RWPE2 (cell line): ENCODE measurements at places on chromosomes 4 and X.

GRCh38 chr4:1255151-1255550 is 6.2 kb upstream of the CTBP1 start:
- DNase-seq: no peak

DNA sequence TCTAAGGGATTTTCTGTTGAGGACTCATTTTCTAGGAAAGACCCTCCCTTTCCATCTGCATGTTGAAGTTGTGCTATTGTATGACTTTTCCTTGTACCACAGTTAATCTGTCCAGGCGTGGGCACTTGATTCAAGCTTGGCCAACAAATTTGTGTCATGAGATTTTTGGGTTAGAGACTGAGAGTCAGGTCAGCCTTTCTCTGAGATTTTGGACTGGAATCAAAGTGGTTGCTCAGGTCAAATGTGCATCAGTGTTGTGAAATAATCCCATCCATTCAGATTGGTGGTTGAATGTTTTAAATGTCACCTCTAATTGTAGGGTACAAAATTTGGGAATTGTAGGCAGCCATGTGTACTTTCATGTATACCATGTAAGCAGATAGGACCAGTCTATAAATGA is 545.2 kb upstream of the IGFBP7 start:
- DNase-seq: no peak

GRCh38 chr4:56768316-56768715 is 53.2 kb downstream of the SPINK2 start:
- no peak for DNase-seq

GRCh38 chr4:110515676-110516075 is 39.7 kb downstream of the ENPEP start:
- no peak for DNase-seq

- DNase-seq: no peak
Measured at GRCh38 chr4:130393231-130393630, 1297.3 kb downstream of the C4orf33 start.

- DNase-seq: no peak
Measured at GRCh38 chr4:105765690-105766407, 57.3 kb downstream of the GSTCD start.

GRCh38 chr4:116531870-116532269 is 553.5 kb downstream of the TRAM1L1 start:
- DNase-seq: no peak

DNA sequence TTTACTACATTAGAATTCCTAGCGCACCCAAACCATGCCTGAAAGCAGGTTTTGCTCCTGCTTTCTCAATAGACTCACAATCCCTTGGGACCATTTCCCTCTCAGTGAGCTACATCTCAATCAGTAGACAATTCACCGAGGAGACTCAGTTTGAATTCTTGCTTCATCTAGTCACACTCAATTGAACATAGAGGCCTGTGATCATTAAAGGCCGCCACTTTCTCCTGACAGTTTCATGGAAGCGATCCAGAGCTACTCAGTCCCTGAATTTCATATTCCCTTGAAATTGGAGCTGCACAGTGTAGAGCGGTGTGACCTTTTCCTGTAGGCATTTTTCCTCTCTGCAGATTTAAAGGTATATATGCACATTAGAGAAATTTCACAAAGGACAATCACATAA is 193.9 kb upstream of the SPOCK3 start:
- no peak for DNase-seq

DNA sequence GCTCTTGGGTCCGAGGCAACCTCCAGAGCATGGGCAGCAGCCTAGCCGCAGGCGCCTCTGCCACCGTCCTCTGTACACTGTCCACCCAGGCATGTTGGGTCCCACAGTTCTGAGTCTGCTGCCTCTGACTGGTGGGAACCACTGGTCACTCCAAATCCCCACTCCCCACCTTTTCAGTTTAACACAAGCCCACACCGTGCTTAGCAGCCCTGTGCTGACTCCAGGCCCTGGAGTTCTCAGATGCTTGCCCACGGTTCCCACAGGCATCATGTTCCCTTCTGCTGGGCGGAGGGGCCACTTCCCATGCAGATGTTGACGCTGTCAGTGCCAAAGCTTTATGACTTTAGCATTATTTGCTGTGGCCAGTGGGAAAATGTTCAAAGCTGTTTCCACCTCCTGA is 104.5 kb downstream of the SCD5 start:
- DNase-seq: no peak

- no peak for DNase-seq
Measured at GRCh38 chr4:138184886-138185285, 57.3 kb downstream of the SLC7A11 start.

GRCh38 chr4:153333874-153334273 is 10.6 kb upstream of the MND1 start:
- no peak for DNase-seq

DNA sequence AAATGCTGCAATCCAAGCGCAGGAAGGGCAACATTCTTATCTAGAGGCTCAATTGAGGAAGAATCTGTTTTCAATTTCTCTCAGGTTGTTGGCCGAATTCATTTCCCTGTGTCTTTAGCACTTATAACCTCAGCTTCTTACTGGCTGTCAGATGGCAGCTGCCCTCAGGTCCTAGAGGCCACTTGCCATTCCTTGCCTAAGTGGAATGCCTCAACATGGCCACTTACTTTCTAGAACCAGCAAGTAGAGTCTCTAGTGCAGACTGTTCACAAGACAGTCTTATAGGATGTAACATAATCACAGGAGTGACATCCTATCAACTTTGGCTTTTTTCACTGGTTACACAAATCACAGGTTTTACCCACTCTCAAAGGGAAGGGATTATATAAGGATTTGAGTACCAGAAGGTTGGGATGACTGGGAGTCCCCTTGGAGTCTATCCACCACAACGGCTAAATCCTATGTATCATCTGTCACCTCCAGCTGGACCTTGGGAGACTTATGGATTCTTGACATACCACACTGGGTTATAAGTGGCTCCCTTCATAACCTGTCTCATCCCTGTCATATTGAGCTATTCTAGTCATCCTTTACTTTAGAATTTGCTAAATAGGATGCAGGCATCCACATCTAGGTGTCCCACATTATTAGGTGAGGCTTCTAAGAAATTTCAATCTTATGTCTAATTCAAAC is 297.9 kb upstream of the CTSO start:
- no peak for DNase-seq

- DNase-seq: no peak
Measured at GRCh38 chr4:30380404-30380998, 339.7 kb upstream of the PCDH7 start.

- DNase-seq: no peak
Measured at GRCh38 chr4:67475155-67475554, 70.1 kb downstream of the CENPC start.

- DNase-seq: no peak
Measured at GRCh38 chrX:154321594-154321993, 26.0 kb downstream of the TKTL1 start.

DNA sequence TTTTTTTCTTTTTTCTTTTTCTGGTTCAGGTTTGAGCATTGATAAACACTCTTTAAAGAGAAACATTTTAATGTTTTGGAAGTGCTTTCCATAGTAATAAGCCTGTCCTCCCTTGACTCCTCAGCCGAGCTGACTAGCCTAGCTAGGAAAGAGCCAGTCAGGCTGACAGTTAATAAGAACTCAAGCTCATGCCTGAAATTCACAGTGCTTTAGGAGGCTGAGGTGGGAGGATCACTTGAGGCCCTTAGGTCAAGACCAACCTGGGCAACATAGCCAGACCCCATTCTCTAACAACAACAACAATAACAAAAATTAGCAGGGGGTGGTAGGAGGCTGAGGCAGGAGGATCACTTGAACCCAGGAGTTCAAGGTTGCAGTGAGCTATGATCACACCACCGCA is 53.4 kb upstream of the ZCCHC13 start:
- DNase-seq: no peak

GRCh38 chr4:11201256-11201655 is 227.4 kb downstream of the HS3ST1 start:
- DNase-seq: no peak

DNA sequence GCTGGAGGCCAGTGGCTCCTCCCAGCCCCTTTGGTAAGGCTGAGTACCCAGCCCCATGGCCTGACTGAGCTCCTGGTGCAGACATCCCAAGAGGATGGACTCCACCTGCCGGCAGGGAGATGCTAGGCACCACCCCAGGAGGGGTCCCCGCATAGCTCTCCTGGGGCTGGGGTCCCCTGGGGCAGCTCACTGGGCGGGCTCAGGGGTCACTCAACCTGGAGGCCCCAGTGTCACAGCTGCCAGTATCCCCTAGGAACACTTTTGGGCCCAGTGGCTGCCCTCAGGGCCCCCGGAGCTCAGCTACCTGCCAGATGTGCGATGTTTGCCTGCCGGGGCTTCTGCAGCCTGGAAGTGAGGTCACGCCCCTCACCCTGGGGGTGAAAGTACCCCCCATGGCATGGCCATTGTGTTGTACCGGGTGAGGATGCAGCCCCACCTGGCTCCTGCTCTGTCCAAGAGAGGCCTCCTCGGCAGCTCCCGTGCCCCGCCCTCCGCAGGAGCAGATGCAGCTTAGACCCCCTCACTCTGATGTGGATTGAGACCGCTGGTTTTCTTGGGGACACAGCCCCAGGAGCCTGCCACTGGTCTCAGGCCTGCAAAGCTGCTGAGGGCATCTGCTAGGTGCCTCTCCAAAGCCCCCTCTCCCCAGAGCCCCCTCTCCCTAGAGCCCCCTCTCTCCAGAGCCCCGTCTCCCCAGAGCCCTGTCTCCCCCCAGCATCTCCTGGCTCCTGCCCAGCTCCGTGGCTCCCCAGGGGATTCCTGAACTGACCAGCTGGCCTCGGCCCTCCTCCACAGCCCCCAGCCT is 6.7 kb upstream of the HGFAC start:
- no peak for DNase-seq

DNA sequence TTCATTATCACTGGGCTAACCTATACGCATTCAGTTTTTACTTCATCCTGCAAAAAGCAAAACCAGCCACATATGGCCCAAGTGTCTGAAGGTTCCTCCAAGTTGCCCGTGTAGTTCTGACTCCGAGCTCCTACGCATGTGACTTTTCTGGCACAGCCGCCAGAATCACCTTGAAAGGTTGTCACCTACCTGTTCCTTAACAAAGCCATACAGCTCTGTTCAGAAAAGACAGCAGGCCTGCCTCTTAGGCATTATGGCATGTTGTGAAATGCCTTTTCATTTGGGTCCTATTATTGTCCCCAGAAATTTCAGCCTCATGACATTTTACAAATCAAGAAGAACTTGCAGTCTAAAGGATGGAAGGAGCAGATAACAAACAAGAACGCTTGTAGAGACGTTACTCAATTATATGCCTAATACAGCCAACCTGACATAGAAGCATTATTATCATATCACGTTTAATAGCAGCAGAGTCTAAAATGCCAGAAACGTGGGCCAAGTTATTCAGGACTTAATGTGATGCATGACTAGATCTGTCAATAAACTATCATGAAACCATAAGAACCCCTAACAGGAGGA is 118.5 kb downstream of the RBM47 start:
- no peak for DNase-seq

- no peak for DNase-seq
Measured at GRCh38 chrX:154981116-154981411, 41.5 kb downstream of the F8 start.

GRCh38 chrX:143754183-143754582 is 33.6 kb upstream of the SPANXN2 start:
- DNase-seq: no peak

DNA sequence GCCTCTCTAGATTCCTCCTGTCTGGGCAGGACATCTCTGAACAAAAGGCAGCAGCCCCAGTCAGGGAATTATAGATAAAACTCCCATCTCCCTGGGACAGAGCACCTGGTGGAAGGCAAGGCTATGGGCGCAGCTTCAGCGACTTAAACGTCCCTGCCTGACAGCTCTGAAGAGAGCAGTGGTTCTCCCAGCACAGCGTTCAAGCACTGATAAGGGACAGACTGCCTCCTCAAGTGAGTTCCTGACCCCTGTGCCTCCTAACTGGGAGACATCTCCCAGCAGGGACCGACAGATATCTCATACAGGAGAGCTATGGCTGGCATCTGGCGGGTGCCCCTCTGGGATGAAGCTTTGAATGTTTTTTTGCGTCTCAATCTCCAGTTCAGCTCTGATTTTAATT is 262.2 kb downstream of the PARM1 start:
- DNase-seq: no peak

DNA sequence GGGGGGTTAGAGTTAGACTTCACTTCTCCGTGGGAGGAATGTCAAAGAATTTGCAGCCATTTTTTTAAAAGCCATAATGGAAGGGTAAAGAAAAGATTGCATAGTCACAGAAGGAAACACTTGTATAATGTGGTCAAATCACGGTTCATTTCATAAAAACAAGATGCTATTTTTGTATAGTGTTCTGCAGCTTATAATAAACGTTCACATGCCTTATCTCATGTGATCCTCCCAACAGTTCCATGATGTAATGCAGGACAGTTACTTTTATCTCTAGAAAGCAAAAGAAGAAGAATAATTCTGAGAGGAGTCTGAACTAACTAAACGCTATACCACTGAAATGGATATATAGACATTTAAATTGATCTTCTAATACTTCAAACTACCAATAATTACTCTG is 71.3 kb upstream of the CAMK2D start:
- no peak for DNase-seq

GRCh38 chr4:149076401-149076800 is 634.2 kb upstream of the NR3C2 start:
- DNase-seq: no peak

GRCh38 chr4:56708146-56708545 is 27.1 kb upstream of the HOPX start:
- no peak for DNase-seq

GRCh38 chr4:7892212-7893019 is 47.2 kb downstream of the AFAP1 start:
- DNase-seq: no peak

GRCh38 chr4:56251556-56251955 is 135.7 kb downstream of the AASDH start:
- DNase-seq: no peak

GRCh38 chr4:9764155-9764696 is 17.2 kb upstream of the DRD5 start:
- no peak for DNase-seq

GRCh38 chr4:61094854-61095598 is 105.1 kb upstream of the ADGRL3 start:
- no peak for DNase-seq

DNA sequence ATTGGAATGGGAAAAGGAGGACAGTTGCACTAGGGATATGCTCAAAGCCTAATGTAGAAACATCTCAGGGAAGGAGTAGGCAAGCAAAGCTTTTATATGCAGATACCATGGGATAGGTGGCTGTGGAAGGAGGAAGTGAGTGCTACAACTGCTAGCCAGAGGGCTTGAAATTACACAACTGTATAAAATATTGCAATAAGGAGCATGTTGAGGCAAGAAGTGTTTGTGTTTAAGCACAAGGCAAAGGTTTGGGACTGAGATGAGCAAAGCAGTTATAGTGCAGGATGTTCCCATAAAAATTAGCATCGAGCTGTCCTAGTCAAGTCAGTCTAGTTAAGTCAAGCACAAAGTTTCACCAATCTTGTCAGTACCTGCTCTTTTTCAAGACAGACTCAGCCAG is 35.6 kb upstream of the DCAF8L1 start:
- no peak for DNase-seq

GRCh38 chr4:15451181-15451865 is 18.4 kb upstream of the CC2D2A start:
- no peak for DNase-seq

DNA sequence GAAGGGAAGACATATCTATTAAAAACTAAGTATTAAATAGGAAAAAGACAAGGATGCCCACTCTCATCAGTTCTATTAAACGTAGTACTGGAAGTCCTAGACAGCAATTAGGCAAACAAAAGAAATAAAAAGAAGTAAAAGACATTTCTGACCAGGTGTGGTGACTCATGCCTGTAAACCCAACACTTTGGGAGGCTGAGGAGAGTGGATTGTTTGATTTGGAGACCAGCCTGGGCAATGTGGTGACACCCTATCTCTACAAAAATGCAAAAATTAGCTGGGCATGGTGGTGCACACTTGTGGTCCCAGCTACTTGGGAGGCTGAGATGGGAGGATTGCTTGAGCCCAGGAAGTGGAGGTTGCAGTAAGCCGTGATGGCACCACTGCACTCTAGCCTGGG is 1071.8 kb downstream of the FAT4 start:
- DNase-seq: no peak
